ENCODE measurements at places on chromosomes 13 and 19.

DNA sequence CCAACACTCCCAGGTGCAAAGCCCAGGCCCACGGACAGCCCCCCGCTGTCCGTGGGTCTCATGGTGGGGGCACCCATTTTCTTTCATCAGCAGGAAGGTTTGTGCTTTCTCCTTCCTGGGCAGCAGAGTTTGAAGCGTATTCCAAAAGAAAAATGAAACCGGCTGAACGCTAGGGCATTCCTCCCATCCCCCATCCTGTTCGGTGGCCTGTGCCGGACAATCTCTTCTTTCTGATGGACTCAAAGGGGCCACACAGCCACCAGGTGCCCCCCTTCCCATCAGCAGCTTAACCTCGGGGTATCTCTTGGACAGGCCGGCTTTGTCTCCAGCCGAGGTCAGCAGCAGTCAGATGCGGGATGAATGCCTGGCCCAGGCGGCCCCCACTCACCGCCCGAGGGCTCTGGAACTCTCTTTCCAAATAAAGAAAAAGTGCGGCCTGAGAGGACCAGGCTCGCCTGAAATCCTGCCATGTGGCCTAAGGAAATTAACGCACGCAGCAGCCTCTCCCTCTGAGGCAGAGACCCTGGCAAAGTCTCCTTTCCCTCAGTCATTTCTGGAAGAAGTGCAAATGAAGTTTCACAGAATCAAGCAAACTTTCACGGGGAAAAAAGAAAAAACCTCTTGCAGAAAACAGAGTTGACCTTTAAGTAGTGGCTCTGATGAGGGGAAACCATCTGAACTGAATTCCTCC is 67.8 kb downstream of the RASA3 start:
- peak; percentile 63 for DNase-seq

DNA sequence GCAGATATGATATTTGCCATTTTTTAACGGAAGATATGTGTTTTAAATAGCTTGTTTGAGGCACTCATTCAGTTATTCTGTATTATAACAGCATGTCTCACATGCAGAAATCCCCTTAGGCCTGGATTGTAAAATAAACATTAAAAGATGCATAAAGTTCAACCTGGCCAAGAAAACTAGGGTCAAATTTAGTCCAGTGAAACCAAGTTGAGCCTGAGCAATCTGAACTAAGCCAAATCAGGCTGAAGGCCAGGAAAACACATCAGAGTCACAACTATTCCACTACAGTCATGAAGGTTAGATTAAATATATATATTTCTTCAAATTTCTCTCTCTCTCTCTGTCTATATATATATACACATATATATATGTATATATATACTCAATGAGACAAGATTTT is 504.8 kb downstream of the SLITRK1 start:
- DNase-seq: no peak

- peak; percentile 11 for DNase-seq
Observed at GRCh38 chr19:52963247-52963618, 552 bp upstream of the ZNF816 start.

DNA sequence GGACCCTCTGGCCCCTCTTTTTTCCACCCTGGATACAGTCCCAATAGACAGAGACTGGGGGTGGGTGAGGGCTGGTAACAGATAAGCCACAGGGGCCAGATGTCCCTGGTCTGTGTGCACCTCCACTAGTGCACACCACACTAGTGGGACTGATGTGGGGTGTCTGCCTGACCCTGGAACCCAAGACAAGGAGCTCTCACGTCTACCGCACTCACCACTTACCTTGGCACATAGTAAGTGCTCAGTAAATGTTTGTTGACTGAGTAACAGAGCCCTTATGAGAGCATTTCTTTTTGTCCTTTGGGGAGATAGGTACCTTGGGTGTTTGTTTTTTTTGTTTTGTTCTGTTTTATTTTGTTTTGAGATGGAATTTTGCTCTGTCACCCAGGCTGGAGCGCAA is 23.1 kb upstream of the ZNF414 start:
- no peak for DNase-seq

- no peak for DNase-seq
Observed at GRCh38 chr19:7738023-7738422, 6.1 kb upstream of the CLEC4G start.

GRCh38 chr13:70668983-70669382 is 560.7 kb upstream of the KLHL1 start:
- no peak for DNase-seq

- DNase-seq: no peak
Observed at GRCh38 chr13:36907266-36907665, 12.8 kb downstream of the SMAD9 start.

DNA sequence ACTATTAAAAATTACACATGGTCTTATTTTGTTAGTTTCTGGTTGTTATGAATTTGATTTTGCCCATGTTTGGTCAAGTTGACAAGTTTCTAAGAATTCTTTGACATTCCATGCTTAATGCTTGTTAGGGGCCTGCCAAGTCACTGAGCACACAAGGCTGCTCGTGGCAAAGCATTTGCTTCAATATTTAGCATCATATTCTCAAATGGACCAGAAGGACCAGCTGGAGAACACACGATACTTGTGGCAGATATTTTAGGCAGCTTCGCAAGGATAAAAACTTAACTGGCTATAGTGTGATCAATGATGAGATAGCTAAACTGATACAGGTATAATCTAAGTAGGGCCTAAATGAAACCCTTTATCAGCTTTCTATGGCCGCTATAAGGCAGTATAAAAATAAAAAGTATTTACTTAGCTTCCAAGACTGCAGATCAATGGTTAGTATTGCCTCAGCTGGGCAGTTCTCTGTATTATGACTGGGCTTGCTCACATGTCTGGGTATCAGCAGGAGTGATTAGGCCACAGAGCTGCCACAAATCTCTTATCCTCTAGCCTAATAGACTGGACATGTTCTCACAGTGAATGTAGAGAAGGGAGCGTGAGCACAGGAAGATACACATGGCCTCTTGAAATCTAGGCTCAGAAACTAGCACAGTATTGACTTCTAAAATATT is 155.9 kb upstream of the SPRY2 start:
- DNase-seq: no peak

DNA sequence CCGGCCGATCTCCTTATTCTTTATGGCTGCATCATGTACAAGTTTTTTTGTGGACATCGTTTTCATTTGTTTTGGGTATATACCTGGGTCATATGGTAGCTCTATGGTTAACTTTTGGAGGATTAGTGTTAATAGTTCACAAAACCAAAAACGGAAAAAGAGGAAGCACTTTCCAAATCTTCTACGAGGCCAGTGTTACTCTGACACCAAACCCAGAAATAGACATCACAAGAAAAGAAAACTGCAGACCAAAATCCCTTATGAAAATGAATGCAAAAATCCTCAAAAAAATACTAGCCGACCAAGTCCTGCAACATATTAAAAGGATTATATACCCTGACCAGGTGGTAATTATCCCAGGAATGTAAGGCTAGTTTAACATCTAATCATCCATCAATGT is 29.8 kb downstream of the ADGRE2 start:
- DNase-seq: no peak

DNA sequence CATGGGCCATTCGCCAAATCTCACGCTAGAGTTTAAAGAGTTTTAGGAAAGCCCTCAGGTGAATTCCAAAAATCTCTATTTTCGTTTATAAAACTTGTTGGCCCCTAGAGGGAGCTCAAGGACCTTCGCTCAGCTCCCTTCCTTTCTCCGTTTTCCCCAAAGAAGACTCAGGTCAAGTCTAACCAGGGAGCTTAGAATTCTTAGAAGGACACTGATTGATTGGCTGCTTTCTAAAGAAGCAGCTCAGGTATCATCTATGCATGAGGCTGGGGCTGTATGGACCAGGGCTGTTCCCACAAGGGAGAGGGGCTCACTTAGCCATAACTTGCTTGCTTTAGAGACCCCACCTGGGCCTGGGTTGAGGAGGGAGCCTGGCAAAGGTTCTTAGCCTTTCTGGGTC is 20.5 kb downstream of the DZIP1 start:
- peak; percentile 53 for DNase-seq

GRCh38 chr13:31240921-31241320 is 41.1 kb downstream of the B3GLCT start:
- no peak for DNase-seq

DNA sequence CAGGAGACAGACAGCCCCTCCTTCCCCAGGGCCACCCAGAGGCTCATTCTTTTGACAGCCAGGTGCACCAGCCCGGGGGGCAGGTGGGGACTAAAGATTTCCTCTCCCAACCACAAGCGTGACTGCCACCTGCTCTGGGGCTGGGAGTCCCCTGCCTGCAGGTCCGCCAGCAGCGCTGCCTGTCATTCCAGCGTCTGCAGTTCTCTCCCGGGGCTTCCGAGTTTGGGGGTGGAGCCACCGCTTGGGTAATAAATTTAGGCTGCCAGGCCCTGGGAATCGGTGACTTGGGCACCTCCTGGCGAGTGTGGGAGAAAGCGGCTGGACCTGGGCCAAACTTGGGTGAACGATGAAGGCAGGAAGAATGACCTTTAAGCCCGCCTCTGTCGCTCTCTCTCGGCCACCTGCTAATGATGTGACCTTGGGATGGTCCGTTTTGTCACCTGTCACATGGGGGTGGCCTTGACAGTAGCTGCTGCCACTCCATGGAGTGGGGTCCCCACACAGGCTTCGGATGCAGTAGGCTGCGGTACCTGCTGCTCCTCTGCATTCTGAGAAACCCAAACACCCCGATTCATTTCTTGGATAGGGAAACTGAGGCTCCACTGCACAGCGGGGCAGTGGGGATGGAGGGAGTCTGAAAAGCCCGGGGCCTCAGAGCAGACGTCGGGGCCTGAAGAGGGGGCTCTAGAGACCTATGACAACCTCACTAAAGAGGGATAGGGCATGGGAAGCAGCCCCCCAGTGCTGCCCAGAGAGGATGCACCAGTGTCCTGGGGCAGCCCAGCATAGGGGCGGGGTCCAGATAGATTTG is 12.8 kb downstream of the FUT6 start:
- DNase-seq: peak; percentile 92

DNA sequence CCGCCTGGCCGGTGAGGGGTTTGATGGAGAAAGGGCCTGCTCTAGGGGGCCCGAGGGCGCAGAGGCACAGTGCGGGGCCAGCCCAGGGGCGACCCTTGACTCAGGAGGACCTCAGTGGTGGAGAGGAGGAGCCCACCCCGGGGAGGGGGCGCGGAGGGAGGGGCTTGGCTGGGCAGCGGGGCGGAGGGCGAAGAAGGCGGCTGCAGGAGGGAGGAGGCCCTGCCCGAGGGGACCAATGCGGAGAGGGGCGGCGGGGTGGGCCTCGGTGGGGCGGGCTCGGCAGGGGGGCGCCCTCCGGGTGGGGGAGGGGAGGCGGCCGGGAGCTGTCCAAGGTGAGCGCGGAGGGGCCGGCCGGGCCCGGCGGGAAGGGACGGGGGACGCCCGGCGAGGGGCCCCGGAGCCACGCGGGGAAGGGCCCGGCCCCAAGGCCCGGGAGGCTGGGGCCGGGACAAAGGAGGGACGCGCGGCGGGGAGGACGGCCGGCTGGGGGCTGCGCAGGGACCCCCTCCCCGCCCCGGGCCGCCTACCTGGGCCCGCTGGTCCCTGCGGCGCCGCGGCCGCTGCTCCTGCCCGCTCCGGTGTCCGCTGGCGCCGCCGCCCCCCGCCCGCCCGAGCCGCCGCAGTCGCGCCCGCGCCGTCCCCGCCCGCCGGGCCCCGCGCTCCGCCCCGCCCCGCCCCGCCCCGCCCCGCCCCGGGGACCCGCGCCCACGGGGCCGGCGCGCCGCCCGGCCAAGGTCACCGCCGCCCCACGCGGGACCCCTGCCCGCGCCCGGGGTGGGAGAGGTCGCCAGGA is at the start of gene DIRAS1:
Gene DIRAS1 (minus strand): TSS at position 596 of the 793 bp plus-strand sequence. CDS start 3,566 bp downstream, outside the sequence.
- DNase-seq: no peak

- DNase-seq: no peak
Observed at GRCh38 chr19:55855160-55855559, 18.8 kb downstream of the NLRP4 start.

DNA sequence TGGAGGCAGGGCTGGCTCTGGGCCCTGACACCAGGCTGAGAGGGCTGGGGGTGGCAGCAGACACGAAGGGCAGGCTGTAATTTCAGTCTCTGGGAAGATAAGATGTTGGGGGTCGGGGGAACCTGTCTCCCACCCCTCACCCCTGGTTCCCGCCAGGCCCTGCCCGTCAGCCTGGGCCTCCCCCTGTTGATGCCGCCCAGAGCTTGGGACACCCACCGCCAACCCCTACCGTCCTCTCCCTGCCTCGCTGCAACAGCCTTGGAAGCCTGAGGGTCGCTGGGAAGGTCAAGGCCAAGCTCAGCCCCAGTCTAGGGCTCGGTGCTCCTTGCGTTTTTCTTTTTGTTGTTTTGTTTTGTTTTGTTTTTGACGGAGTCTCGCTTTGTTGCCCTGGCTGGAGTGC is 14.5 kb downstream of the PALM start:
- no peak for DNase-seq

DNA sequence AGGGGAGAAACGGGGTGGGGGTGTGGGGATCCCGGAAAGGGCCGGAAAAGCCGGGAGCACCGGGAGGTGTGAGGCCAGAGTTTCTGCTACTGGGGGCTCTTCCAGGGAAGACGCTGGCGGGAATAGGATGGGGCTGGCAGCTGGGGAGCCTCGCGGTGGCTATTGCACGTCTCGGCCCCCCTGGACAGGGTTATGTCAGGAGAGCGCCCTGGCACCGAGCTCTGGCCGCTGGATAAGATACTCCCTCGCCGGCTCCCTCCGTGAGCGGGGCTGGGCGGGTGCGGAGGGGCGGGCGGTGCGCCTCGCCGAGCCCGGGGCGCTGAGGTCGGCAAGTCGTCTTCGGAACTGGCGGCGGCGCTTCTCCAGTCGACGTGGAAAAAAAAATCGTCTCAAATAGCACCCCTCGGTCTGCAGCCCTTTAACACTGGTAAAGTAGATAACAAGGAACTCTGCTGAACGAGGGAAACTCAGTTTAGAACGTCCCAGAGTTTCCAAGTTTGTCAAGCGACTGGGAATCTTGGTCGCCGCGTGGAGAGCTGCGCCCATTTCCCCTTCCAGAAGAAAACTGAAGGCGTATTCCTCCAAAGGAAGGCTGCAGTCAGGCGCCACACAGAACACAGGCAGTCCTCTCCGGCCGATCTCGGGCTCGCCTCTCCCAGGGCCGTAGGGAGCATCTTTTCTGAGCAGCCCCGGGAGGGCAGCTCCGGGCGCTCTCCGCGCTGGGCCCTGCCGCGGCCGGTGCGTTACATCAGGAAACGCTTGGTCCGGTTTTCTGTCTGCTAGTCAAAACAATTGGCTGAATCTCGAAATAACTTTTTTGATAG is 115.1 kb downstream of the KCNRG start:
- DNase-seq: peak; percentile 50

- DNase-seq: no peak
Observed at GRCh38 chr13:97275776-97276501, 53.8 kb downstream of the MBNL2 start.

GRCh38 chr13:108924134-108924533 is 294.7 kb downstream of the MYO16 start:
- no peak for DNase-seq

DNA sequence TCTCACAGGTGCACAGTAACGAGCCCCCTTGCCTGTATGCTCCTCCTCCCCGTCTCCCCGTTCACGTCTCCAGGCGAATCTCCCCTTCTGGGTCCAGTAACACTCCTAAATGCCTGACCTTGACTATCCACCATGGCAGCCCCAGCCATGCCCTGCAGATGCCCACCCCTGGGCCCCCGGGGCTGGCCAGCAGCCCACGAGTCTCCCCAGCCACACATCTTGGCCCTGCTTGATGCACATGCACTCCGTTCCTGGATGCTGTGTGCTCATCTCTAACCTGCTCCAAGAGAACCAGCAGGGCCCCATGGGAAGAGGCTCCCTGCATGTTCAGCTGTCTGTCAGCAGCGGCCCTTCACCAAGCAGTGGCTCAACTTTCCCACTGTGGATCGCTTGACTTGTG is 32.0 kb downstream of the HPN start:
- DNase-seq: no peak
